ENCODE measurements at places on chromosomes 3 and 15.
A peak's percentile ranks its signal among the peaks of the same experiment; 100 is the strongest.

GRCh38 chr3:187722206-187722612 is 19.9 kb upstream of the RTP2 start:
- DNase-seq = no peak

DNA sequence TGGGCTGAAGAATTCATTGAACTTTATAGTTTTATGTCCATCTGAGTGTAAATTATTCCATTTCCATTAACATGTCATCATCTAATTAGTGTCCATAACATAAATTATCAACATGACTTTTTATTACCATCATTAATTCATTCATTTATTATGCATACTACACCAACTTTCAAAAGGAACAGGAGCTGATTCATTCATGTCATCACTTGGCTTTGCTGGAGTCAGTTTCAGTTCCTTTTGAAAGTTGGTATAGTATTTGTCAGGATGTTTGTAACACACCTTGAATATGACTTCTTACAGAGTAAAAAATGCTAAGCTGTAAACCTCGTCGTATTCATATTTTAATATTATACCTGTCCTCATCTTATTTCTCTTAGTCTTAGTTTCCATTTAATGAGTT is 298.0 kb upstream of the RBMS3 start:
- no peak for DNase-seq

DNA sequence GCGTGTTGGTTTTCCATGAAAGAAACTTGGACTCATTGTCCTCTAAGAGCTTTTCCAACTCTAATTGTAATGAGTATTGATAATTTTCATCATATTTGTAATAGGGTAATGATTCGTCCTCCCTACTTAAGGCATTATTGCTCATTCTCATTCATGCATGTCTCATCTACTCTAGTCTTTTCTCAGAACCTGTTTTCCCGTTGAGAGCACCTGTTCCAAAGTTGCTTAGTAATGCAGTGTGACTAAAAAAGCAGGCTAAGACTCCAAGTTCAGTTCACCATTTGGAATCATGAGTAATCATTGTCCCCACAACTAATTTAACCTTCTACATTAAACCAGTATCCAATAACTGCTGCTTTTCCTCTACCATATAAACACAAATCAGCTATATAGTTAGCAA is 84.0 kb downstream of the FILIP1L start:
- no peak for DNase-seq

DNA sequence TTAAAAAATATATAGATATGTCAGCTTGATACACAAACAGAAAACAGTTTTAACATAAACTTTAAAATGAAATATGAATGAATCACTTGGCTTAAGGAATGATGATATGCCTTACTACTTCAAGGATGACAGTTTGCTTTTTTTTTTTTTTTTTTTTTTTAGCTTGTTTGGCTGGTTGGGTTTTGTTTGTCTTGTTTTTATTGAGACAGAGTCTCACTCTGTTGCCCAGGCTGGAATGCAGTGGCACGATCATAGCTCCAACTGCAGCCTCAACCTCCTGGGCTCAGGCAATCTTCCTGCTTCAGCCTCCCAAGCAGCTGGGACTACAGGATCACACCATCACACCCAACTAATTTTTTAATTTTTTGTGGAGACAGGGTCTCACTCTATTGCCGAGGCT is 14.5 kb downstream of the LRRC2 start:
- DNase-seq = no peak

GRCh38 chr15:31247404-31247803 is 79.2 kb upstream of the KLF13 start:
- DNase-seq = peak; percentile 17

- DNase-seq = no peak
Measured at GRCh38 chr15:48059791-48060190, 61.0 kb upstream of the SLC24A5 start.

GRCh38 chr3:114320246-114320645 is 26.4 kb downstream of the TIGIT start:
- no peak for DNase-seq

GRCh38 chr3:7146529-7146928 is 285.6 kb downstream of the GRM7 start:
- no peak for DNase-seq

DNA sequence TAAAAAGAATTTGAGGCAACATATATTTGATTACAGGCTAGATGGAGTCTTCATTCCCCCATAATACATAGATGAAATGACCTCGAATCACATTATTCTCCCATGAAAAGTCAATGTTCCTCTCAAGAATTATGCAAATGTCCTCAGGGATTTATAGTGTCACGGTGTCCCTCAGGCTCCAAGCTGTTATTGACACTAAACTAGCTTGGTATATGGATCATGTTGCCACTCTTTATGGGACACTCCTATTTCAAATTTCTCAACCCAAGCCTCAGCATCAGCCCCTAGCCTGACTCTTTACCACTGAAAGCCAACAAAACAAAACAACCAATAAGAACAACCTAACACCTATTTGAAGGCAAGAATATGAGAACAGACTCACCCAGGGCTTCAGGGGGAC is 139.8 kb downstream of the TPRG1 start:
- DNase-seq = no peak

- no peak for DNase-seq
Measured at GRCh38 chr3:106120356-106120755, 251.5 kb upstream of the CBLB start.

- DNase-seq = no peak
Measured at GRCh38 chr3:156694536-156694935, 20.1 kb downstream of the TIPARP start.

DNA sequence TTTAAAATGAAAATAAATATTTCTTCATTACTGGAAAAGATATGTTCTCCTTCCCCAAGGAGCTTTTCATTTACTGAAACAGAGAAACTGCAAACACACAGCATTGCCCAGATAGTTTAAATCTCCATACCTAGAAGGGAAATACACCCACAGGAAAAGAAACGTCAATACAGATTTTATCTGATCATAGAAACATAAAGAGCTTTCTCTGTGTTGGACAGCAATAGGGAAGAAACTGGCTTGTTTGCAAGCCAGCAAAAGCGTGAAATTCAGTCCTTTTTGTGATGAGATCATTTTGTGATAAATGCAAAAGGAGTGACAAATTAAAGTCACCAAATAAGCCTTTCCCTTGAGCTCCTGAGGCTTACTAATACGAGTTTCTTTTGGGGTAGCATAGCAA is 398.0 kb downstream of the TIGIT start:
- no peak for DNase-seq

GRCh38 chr3:106985721-106986120 is 391.5 kb upstream of the CCDC54 start:
- no peak for DNase-seq

DNA sequence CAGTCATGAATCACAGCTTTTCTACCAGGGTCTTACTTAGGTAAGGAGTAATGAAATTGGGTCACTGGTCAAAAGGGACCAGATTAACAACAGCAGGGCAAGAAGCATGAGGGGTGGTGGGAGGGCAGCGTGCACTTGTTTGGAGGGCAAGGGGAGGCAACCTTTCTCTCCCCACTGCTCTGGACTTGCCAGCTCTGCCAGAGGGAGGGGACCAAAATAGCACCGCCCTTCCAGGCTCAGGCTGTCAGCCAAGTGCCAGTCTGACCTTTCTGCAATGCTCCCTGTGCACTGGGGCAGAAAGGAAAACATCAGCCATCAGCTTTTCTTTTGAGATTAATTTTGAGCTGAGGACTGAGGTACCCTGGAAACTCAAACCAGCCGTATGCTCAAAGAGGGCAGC is 4.5 kb upstream of the ULK3 start:
- DNase-seq = no peak

- DNase-seq = no peak
Measured at GRCh38 chr3:141913150-141913811, 36.8 kb downstream of the ATP1B3 start.

DNA sequence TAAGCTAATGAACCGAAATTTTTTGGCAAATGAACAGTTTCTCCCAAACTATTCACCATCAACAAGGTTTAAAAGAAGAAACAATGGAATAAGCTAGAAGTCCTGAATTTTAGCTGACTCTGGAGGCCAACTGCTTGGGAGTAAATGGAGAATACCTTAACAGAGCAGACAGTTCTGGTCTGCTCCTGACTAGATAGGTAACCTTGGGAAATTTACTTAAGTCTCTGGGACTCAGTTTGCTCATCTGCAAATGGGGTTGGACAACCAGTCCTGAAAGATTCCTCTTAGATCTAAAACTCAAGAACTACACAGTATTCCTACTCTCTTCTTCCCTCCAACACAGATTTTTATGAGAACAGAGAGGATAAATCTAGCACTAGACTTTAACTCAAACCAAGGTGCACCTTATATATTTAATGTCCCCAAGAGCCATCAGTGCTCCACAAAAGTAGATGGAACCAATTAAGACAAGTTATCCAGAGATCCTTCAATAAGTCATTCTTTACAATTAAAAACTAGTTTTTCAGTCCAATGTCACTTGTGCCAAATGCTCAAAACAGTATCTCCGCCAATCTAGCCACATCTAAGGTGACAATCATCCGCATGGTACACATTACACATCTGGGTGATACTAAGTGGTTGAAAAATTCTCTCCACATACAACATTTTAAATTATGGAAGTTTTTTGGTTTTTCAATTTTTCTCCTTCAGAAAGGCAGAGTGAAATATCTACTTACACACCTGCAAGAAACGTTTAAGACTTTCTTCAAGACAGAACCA is 1.5 kb downstream of the RHOA start:
- no peak for DNase-seq

- no peak for DNase-seq
Measured at GRCh38 chr3:144775551-144775950, 803.9 kb downstream of the DIPK2A start.

- no peak for DNase-seq
Measured at GRCh38 chr3:161420746-161421145, 49.4 kb upstream of the SPTSSB start.

DNA sequence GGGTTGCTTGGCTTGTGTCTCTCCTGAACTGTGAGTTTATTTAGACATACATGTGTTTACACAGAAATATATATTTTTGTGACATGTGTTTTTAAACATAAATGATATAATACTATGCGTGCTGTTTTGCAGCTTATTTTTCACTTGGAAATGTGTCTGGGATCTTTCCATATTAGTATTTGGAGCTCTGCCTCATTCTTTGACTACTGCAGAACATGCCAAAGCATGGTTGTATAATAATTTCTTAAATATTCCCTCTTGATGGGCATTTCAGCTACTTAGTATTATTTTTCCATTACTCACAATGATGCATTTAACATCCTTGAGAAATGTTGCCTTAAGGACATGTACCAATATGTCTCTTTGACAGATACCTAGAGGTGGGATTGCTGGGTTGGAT is 19.5 kb downstream of the ANAPC13 start:
- DNase-seq = no peak

DNA sequence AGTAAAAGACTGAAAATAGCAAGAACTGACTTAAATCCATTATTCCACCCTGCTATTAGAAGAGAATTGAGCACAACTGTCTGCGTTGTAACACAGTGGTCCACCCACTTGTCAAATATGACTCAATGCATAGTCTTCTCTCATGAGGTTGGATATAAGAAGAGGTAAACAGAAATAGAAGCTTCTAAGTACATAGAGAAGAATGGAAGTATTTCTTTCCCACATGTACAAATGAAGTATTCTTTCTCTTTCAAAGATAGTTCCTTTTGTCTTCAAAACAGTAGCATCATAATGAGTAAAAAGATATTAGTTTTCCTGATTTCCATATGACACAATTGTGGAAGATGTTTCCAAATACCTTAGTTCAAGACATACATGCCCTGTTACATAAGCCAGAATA is 348.6 kb upstream of the CCDC54 start:
- no peak for DNase-seq

Data from activated CD4-positive, CD25-positive, alpha-beta regulatory T cell treated with anti-CD3 and anti-CD28 coated beads, Interleukin-2, amount 50 U/mL, for 72 hours (primary cell).